MCF 10A (cell line): ENCODE measurements at places on chromosomes 11 and 22. TPM values are rescaled to one million over a fixed set of nuclear protein-coding genes. Genes with fewer than 3 reads are reported as not detected.

NUDT8 gene
- 3.6 and 6.9 TPM in 2 replicates for total RNA-seq

IGF2 gene
- 0.29 and 0.35 TPM in 2 replicates for total RNA-seq

RTCB gene
- 93.4 and 109 TPM in 2 replicates for total RNA-seq

CD3D gene
- not detected in 2 replicates for total RNA-seq

CD81 gene
- 183 and 187 TPM in 2 replicates for total RNA-seq

TLCD5 gene
- 9.6 and 13.0 TPM in 2 replicates for total RNA-seq

SOX6 gene
- 5.2 and 6.4 TPM in 2 replicates for total RNA-seq

OR5B12 gene
- total RNA-seq = not detected in 2 replicates

NCF4 gene
- not detected in 2 replicates for total RNA-seq

CCDC157 gene
- 1.1 and 1.7 TPM in 2 replicates for total RNA-seq

OVCH2 gene
- 0.79 and 0.91 TPM in 2 replicates for total RNA-seq

PVALB gene
- total RNA-seq = not detected in 2 replicates

FIBIN gene
- 5.0 and 12.5 TPM in 2 replicates for total RNA-seq

XRCC6 gene
- total RNA-seq = 173 and 203 TPM in 2 replicates

NF2 gene
- total RNA-seq = 92.4 and 98.3 TPM in 2 replicates

CAVIN3 gene
- total RNA-seq = 69.9 and 89.5 TPM in 2 replicates

POLD3 gene
- 19.5 and 27.1 TPM in 2 replicates for total RNA-seq

TRIOBP gene
- 42.5 and 45.7 TPM in 2 replicates for total RNA-seq

CTTN gene
- total RNA-seq = 264 and 294 TPM in 2 replicates

OR5AL1 gene
- total RNA-seq = not detected in 2 replicates

ZNF70 gene
- 3.3 and 4.5 TPM in 2 replicates for total RNA-seq

OR52N4 gene
- not detected in 2 replicates for total RNA-seq

SLC5A4 gene
- total RNA-seq = not detected in 2 replicates

TPST2 gene
- total RNA-seq = 6.1 and 7.0 TPM in 2 replicates

ZDHHC8 gene
- 43.6 and 44.8 TPM in 2 replicates for total RNA-seq

FANCF gene
- 10.7 and 13.6 TPM in 2 replicates for total RNA-seq

APOL2 gene
- total RNA-seq = 16.0 and 38.7 TPM in 2 replicates

IL17RA gene
- 11.5 and 11.9 TPM in 2 replicates for total RNA-seq

OR6M1 gene
- not detected in 2 replicates for total RNA-seq

NXPE1 gene
- total RNA-seq = not detected in 2 replicates

CPT1A gene
- total RNA-seq = 31.8 and 34.0 TPM in 2 replicates

GLYATL2 gene
- not detected in 2 replicates for total RNA-seq

MPZL3 gene
- total RNA-seq = 11.9 and 17.7 TPM in 2 replicates

ROBO3 gene
- total RNA-seq = 104 and 117 TPM in 2 replicates

OR4A16 gene
- total RNA-seq = not detected in 2 replicates

MS4A7 gene
- total RNA-seq = not detected in 2 replicates

SYT9 gene
- not detected in 2 replicates for total RNA-seq

LRRC10B gene
- not detected in 2 replicates for total RNA-seq

GNG3 gene
- not detected in 2 replicates for total RNA-seq

PATE4 gene
- not detected in 2 replicates for total RNA-seq

OR4P4 gene
- total RNA-seq = not detected in 2 replicates

PDE3B gene
- total RNA-seq = 0.23 and 0.32 TPM in 2 replicates

MED17 gene
- total RNA-seq = 42.2 and 43.9 TPM in 2 replicates

HBB gene
- not detected in 2 replicates for total RNA-seq

IGSF22 gene
- not detected in 2 replicates for total RNA-seq

PPP1R14B gene
- 583 and 684 TPM in 2 replicates for total RNA-seq

SHANK2 gene
- 0.52 and 0.86 TPM in 2 replicates for total RNA-seq

OR9G4 gene
- not detected in 2 replicates for total RNA-seq
